ENCODE measurements at places on chromosomes 11 and 22.

DNA sequence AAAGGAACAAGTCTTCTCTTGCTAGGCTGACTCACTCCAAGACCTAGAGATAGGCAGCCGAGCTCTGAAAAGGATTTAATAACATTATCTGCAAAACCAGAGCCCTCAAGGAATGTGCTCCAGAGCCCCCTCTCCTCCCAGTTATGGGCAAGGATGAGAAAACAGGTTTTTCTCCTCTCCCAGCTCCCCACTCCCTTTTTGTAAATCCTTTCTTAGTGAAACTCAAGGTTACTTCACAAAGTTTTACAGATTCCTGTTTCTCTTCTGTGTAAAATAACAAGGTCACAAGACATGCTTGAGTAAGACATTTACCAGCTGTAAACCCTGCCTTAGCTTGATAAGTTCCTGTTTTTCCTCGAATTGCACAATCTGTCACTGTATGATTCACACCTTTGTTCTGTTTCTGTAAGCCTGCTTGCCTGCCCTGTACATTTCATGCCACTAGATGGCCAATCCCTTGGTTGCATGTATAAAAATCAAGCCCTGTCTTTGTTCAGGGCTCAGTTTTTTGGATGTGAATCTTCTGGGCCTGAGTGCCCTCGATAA, 489.4 kb downstream of the KCNA4 start:
- DNase-seq: no peak

DNA sequence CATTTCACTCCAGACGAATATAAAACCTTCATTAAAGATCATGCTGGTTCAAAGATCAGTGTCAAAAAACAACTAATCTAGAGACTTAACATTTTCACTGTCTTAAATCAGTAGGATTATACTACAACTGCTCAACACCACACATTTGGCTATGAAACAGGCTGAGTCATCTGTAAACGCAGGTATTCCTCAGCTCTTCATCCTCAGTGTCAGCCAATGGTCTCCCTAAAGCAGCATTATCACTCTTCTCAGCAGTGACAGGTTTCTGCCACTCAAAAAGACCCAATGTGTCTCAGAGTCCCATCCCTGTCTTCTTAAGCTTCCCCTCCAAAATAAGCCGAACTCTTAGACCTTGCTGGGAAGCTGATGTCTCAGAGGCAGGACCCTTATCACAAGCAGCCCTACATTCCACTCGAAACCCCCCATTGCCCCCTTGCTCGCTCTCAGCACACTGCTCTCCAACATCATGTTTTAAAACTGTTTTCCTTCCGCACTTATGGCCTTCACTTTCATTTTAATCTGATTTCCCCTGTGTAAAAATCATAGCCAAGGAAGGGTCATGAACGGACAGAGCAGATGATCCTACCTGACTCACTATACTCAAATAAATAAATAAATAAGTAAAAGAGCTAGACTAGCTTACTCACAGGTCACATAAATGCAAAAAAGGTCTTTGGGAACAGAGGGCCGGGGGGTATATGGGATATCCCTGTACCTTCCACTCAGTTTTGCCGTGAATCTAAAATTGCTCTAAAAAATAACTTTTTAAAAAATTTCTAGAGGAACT, 23.0 kb downstream of the CDON start:
- DNase-seq: no peak

DNA sequence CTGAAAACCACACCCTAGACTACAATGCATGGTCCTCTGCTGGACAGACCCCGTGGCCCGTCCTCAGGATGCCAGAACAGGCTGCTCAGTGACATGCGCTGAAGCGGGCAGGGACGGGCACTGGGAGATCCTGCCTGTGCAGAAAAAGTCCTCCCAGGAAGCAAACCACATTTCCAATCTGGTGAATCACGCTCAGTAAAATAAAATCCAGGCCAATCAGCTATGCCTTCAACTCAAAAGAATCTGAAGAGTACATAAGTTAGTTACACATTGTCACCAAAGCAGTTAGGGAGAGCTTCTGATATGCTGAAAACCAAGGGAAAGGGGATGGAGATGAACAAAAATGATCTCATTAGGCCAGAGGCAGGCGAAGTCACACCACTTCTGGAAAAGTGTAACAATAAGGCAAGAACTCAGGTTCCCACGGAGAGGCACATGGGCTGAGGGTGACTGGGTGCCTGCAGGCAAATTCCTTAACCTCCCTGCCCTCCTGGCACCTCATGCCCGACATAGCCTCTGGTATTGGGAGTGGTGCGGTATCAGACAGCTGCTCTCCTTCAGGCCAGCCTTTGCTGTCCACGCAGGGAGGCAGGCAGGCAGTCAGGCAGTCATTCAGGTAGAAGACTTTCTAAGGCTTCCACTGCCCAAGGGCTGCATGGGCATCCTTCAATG, 66.4 kb downstream of the APOL5 start:
- DNase-seq: no peak

- no peak for DNase-seq
Measured at GRCh38 chr11:103988595-103988969, 47.9 kb upstream of the DDI1 start.

GRCh38 chr11:102495161-102496042, 35.1 kb downstream of the MMP7 start:
- DNase-seq: peak; percentile 80

DNA sequence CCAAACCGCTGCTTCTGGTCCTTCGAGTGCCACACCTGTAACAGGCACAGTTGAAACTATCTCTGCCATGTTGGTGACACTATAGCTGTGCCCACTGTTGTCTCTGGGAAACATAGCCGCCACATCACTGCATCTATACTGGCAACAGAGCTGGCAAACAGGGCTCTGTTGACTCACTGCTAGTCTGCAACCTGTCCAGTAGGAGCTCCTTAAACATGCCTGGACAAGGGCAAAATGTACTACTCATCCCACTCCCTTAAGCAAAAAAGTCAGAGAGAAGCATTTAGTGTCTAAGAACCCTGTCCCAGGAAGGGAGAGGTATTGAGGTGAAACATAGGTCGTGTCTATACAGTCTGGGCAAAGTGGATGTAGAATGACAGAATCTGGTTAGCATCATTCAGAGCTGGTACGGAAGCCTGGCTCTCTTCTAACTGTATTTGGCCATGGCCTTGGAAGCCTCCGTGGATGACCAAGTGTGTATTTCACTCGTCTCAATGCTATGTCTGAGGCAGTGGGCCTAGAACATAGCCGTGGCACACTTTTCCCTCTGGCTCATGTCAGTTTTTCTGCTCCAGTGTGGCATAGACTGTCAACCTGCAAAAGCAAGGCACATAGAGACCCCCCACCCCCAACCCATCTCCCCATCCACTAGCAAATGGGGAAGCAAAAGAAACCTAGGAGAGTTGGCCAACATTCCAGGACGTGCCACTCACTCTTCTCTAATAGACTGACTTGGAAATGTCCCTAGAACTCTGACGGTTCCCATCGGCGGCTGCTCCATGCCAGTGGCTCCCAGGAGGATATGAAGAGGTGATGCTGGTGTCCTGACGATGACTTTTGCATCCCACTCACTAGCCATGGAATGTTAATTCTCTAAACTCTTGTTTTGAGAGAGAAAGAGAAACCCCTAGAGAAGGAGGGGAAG, 21.4 kb upstream of the PISD start:
- DNase-seq: no peak

GRCh38 chr11:72712841-72713240, 38.6 kb upstream of the PDE2A start:
- DNase-seq: no peak

GRCh38 chr11:64542172-64543125, 48.6 kb upstream of the SLC22A12 start:
- no peak for DNase-seq

DNA sequence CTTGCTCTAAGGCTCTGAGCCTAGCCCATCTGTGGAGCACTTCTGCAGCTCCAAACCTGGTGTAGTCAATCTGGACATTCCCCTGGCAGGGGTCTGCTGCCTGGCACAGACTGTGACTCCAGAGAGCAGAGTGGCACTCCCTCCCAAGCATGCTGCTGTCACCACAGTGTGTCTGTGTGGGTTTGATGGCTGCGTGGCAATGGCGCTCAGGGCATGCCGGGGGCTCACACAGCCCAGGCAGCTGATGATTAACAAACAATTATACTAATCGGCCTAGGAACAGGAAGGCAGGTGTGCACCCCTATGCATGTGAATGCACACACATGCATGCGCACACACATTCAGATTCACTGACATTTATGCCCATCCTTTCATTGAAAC, 9.0 kb upstream of the NECTIN1 start:
- DNase-seq: no peak

GRCh38 chr11:106733635-106734034, 284.6 kb downstream of the GUCY1A2 start:
- no peak for DNase-seq

DNA sequence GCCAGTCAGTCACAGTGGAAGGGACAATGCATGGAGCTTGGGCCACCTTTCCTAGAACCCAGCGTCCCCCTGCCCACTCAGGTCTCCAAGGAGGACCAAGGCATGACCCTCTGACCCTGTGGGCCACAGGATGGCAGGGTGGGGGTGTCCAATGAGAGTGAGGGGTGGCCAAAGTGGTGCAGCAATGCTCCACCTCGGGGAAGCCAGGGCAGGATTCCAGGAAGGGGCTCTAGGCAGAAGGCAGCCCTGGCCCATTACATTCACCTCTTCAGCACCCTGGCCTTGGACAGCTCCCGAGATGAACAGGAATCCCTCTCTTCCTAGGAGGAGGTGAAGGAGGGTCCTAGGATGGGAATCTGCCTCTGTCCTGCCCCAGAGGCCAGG, 597.5 kb downstream of the BRD1 start:
- no peak for DNase-seq

DNA sequence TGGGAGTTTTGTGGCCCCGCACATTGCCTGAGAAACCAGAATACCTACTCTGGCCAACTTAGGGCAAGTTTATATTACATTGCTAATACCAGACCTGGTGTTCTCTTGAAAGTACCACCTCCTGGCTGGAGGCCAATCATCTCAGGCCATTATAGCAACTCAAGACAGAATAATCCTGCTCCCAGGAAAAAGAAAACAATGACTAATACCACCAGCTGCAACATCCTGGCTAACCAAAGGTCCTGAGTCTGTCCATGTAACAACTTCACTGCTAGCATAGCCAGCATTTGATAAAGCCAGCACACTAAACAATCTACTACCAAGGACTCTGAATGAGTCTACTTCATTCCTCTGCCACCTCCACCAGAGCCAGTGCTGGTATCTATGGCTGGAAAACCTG, 1298.7 kb upstream of the CNTN5 start:
- DNase-seq: no peak

GRCh38 chr11:100817620-100818019, 130.5 kb downstream of the ARHGAP42 start:
- no peak for DNase-seq

- no peak for DNase-seq
Measured at GRCh38 chr11:131944736-131945135, 574.3 kb downstream of the NTM start.

DNA sequence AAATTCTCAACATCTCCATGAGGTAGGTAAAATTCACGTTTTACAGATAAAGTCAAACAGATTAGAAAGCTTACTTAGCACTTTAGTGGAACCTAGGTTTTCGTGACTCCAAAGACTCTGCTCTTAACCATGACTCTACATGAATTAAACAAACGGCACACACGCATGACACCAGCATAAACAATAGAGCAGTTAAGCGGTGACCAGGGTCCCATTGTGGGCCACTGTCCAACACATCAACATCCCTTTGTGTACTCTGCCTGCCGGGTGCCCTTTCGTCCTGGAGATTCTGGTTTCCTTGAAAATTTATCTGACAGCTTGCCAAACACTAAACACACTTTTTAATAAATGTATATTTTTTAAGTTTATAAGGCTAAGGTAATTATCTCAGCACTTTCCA, 941.7 kb downstream of the OPCML start:
- no peak for DNase-seq

GRCh38 chr11:45366619-45367190, 80.6 kb upstream of the SYT13 start:
- no peak for DNase-seq

GRCh38 chr22:16854631-16855030, 29.4 kb upstream of the XKR3 start:
- no peak for DNase-seq

- DNase-seq: no peak
Measured at GRCh38 chr22:30210235-30210909, 36.2 kb downstream of the LIF start.

DNA sequence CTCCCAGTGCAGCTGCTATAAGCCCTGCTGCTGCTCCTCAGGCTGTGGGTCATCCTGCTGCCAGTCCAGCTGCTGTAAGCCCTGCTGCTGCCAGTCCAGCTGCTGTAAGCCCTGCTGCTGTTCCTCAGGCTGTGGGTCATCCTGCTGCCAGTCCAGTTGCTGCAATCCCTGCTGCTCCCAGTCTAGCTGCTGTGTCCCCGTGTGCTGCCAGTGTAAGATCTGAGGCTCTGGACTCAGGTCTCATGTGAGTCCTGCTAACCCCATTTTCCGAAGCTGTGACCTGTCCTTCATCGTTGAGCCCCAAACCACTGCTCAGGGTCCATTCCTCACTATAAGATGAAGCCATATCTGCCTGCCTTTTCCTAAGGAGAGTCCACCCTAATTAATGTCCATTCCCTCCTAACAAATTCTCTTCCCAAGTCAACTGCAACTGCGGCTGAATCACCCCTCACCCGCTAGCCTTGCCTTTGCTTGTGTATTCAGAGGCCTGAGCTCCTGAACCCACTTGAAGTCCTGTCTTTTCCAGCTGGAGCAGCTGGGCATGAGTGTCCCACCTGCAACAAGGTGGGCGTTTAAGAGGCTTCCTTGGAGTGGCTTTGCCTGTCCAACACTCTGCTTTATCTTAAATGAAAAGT, 626 bp downstream of the KRTAP5-7 start:
- DNase-seq: no peak

DNA sequence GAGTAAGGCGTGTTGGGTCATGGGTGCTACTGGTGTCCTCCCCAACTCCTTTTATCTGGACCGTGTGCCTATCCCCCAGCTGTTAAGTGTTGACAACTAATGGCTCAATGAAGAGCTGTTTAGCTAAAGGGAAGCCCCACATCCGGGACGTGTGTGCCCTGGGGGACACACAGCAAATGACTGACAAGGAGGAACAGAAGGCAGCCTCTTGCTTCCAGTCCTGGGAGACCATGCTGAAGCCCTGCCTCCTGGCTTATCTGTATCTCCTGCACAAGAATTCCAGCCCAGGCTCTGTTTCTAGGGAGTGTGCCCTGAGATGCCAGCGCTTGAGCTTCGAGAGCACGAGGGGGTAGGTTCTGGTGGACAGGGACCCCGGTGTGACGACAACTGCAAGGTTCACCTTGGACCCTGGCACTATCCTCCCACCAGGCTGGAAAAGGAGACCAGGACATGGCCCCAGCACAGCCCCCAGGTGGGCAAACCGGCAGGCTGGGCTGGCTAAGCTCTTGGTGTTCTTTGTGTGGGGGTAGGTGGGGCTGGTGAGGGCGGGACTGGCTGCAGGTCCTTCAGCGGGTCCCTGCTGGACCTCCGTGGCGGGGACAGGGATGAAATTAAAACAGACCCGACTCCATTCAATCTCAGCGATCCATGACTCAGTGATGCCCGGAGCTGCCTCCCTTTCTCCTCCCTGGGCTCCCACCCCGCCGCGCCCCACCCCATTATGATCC, 21.0 kb downstream of the ASCL2 start:
- no peak for DNase-seq
